Effector memory CD8-positive, alpha-beta T cell (primary cell): ENCODE measurements at places on chromosomes 2 and 18.
A peak's percentile ranks its signal among the peaks of the same experiment; 100 is the strongest.

DNA sequence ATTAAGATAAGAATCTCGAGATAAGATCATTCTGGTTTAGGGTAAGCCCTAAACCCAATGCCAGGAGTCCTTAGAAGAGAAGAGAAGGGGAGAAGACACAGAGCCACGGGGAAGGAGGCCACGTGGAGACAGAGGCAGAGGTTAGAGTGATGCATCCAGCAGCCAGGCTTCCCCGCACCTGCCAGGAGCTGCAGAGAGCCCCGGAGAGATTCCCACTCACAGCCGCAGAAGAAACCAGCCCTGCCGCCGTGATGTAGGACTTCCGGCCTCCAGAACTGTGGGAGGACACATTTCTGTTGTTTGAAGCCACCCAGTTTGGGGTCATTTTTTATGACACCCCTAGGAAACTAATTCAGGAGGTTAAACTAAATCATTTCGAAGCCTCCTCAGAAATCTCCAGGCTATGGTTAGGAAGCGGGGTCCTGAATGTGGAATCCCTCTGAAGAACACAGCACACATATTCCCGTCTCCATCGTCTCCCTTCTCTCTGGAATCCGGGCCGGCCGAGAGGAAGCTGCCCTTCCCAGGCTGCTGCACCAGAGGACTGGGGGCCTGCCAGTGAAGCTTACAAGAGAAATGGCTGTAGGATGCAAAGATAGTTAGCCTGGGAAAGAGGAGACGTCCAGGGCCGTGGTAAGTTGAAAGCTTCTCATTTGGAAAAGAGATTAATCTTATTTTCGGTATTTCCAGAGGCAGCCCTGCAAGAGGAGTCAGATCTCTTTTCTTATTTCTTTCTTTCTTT is 156.6 kb downstream of the TWIST2 start:
- no peak for DNase-seq

- DNase-seq, result no peak
These were observed 44.2 kb downstream of the GLI2 start for GRCh38 chr2:120779781-120780283.

DNA sequence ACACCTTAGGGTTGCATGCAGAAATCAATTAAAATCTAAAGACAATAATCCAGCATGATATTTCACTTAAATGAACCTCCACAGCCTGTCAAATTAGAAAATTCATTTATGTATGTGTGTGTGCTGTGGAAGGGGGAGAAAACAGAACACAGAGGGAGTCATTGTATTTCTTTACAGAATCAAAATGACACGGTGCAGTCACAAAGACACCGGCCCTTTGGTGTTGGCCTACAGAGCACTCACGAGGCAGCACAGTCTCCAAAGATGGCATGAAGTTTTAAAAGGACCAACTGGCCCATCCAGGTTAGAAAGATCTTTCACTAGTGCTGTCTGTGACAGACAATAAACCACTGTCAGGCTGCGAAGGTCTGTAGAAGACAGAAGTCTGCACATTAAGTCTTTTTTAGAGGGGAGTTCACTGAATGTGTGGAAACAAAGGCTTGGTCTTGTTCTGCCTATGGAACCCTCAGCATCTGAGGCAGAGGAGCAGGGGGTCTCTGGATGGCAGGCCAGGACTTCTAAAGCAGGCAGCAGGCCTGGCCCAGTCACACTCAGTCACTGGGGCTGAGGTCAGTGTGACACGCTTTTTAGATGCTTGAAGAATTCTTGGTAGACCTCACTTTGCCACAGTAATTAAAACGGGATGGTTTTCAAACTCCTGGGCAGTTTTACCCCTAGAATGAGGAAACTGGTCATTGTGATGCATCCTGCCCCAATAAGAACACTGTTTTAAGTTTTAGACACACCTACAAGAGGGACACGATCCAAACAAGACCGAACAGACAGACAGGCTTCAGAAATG is 184.9 kb downstream of the AFF3 start:
- no peak for DNase-seq

DNA sequence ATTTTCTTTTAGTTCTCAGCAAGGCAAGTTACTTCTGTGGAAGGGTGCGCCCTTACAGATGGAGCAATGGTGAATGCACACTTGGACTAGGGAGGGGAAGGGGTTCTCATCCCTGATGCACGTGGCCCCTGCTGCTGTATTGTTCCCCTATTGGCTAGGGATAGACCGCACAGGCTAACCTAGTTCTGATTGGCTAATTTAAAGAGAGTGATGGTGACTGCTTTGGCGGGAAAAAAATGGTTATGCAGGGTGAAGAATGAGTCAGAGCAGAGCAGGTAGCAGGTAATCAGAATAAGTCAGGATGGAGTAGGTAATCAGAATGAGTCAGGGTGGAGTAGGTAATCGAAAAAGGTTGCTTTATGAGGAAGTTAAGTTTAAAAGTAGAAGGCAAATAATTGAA is 171.5 kb downstream of the MTCL1 start:
- no peak for DNase-seq

GRCh38 chr2:218168635-218169462 is 2.1 kb upstream of the CXCR1 start:
- DNase-seq, result peak; percentile 78

- no peak for DNase-seq
These were observed 38.2 kb downstream of the LCT start for GRCh38 chr2:135798762-135799161.

DNA sequence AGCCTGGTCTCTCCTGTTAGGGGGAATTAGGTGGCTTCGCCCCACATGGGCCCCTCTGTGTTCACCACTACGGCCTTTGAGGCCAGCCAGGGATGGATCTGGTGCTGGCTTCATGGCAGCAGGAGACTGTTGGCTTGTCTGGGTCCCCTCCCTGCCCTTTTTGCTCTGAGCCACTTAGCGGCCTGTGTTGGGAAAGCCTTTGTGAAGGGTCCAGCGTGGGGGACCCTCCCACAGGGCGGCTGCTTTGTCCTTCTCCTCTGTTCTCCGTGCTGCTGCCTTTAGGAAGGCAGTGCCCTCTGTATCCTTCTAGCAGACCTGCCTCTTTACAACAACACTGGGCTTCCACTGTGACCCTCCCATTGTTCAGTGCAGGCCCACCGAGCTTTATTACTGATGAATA is 118.4 kb downstream of the TSN start:
- no peak for DNase-seq

DNA sequence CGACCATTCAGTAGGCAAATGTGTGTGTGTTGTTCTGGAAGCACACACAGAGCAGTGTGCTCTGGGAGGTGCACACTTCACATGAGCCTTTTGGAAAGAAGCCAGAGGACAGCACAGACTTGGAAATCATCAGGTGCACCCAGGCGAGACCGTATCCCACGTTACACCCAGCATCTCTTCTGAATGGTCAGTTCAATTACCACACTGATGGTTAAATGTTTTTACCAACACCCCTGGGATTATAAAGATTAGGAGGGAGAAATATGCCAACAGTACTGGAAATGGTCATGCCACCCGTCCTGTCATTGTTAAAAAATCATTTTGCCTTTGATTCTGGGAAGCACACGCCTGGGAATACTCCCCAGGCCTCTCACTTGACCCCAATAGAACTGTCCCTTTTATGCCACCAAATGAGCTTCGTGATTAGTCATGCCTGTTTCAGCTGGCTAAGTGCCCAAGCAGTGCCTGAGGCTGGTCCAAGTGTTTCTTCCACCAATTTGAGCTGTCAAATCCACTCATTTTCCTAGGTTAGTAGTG is 183.7 kb downstream of the NRP2 start:
- no peak for DNase-seq

DNA sequence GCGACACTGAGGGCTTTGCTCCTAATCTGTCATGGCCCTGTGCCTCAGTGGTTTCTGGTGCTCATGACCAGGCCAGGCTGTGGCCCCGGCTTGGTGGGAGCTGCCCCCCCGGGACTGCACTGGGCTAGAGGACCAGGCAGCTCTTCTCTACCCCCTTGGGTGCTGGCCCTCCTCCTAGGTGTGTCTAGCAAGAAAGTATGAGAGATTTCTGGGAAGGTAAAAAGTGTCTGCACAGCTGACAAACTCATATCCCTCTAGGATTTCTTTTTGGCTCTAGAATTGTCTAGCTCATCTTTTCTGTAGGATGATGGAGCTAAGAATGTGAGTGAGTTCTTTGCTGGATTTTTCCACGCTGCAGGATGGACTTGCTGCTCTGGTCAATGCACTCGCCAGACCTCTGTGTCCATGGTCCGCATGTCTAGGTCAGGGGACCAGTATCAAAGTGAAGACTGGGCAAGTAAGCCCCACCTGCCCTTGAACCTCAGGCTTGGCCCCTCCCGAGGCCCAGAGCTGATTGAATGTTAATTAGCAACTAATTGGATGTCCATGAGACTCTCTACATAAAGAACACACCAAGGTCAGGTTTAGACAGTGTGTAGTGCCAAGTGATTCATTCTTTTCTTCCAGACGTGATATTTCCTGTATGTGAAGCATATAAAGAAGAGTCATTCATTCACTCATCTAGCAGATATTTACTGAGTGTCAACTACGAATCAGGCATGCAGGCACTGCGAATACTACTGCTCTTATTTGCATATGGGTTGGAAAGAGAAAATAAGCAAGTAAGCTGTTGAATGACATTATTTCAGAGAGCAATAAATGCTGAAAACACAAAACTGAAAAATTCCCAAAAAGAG is 15.6 kb upstream of the PSD4 start:
- no peak for DNase-seq

DNA sequence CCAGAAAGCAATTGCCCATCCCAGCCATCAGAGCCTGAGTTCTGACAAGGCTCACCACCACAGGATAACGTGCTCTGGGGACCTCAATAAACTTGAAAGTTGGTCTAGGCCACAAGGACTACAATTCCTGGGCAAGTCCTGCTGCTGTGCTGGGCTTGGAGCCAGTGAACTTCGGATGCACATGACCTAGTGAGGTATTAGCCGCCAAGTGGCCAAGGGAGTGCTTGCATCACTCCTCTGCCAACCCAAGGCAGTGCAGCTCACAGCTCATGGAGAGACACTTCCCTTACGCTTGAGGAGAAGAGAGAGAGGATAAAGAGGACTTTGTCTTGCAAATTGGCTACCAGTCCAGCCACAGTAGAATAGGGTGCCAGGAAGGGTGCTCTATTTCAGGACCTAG is 219.6 kb downstream of the MBD2 start:
- DNase-seq, result no peak

GRCh38 chr2:219296631-219297391 is 12.4 kb downstream of the PTPRN start:
- DNase-seq, result no peak

- DNase-seq, result no peak
These were observed 259.6 kb upstream of the ZNF804A start for GRCh38 chr2:184338771-184339170.

DNA sequence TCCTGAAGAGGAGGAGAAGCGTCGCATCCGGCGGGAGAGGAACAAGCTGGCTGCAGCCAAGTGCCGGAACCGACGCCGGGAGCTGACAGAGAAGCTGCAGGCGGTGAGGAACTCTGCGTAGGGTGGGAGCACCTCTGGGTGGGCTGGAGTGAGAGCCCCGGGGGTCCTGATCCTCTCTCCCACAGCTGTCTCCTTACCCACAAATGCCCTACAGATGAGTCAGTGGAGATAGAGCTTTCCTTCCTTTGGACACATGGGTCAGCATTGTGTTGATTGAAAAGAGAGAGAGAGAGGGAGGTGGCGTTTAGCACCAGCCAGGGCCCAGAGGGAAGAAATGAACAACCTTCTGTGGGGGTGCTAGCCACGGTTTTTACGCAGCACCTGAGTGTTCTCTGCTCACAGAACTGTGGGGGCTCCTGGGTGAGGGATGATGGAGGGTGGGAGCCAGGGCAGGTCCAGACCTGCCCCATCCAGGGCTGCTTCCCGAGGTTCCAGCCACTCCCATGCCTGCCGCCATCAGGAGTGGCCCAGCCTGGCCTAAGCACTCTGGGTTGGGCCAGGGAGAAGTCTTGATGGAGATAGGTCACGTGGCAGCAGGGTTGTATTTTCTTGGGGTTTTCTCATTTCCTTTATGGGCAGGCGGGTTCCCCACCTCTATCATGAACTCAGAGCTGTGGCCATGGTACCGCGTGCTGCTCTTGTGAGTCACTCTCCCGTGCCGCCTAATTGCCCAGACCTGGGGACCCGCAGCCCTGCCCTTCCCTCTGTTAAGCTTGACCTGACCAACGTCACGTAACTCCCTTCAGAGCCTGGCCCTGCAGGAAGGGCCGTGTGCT is 16.3 kb downstream of the FOSL2 start:
- peak; percentile 77 for DNase-seq

DNA sequence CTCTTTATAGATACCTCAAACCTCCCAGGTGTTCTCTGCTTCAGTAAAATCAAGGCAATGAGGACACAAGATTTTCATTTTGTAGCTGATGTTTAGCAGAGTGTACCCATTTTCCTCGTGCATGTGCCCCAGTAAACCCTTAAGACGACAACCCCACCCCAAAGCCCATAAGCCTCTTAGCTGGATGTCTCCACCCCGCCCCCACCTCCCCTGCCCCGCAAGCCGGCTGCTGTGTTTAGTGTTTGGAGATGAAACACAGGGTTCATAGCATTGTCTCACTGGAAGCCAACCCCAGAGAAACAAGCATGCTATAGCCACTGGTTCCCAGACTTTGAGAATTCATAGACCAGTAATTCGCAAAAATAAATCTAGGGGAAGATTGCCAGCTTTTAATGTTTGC is 5.8 kb upstream of the SAG start:
- DNase-seq, result no peak

- no peak for DNase-seq
These were observed 38.4 kb downstream of the CAB39 start for GRCh38 chr2:230751062-230751461.

DNA sequence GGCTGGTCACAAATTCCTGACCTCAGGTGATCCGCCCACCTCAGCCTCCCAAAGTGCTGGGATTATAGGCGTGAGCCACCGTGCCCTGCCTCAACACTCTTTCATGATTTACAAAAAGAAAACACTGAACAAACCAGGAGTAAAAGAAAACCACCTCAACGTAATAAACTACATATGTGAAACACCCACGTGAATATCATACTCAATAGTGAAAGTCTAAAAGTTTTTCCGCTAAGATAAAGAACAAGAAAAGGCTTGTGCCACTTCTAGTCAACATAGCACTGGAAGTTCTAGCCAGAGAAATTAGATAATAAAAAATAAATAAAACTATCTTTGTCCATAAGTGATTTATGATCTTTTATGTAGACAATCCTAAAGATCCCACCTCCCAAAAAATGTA is 68.5 kb downstream of the ROCK2 start:
- no peak for DNase-seq
